PC-9 (cell line): ENCODE measurements at places on chromosomes 6 and 20. TPM values are rescaled to one million over a fixed set of nuclear protein-coding genes. Genes with fewer than 3 reads are reported as not detected.

Gene GABRR2
- total RNA-seq, result 0.52 TPM in 1 of 2 replicates, not detected in the other

Gene ADAM33
- total RNA-seq, result not detected in 2 replicates

Gene GRM1
- 0.26 TPM in 1 of 2 replicates, not detected in the other for total RNA-seq

Gene GRM4
- total RNA-seq, result not detected in 2 replicates

Gene ATXN1
- 35.6 and 42.7 TPM in 2 replicates for total RNA-seq

Gene MAPK14
- 60.4 and 70.7 TPM in 2 replicates for total RNA-seq

Gene IMPG1
- not detected in 2 replicates for total RNA-seq

Gene ZNF165
- total RNA-seq, result 10.5 and 12.6 TPM in 2 replicates

Gene FKBP5
- total RNA-seq, result 3.9 and 5.0 TPM in 2 replicates

Gene TCFL5
- total RNA-seq, result 29.3 and 35.4 TPM in 2 replicates

Gene HDGFL1
- total RNA-seq, result not detected in 2 replicates

Gene HTR1E
- not detected in 2 replicates for total RNA-seq

Gene SMLR1
- total RNA-seq, result not detected in 2 replicates

Gene DEFB124
- not detected in 2 replicates for total RNA-seq

Gene HLA-DRA
- not detected in 2 replicates for total RNA-seq

Gene MCCD1
- not detected in 2 replicates for total RNA-seq

Gene IL17A
- total RNA-seq, result not detected in 2 replicates

Gene CST4
- 0.78 TPM in 1 of 2 replicates, not detected in the other for total RNA-seq

Gene HLA-DRB1
- total RNA-seq, result 2.3 and 3.1 TPM in 2 replicates

Gene PARD6B
- total RNA-seq, result 52.2 and 80.3 TPM in 2 replicates

Gene KCNQ2
- total RNA-seq, result 0.30 TPM in 1 of 2 replicates, not detected in the other

Gene C6orf163
- 1.5 and 2.0 TPM in 2 replicates for total RNA-seq

Gene GHRH
- total RNA-seq, result not detected in 2 replicates

Gene EDN1
- 3.3 and 5.9 TPM in 2 replicates for total RNA-seq

Gene BPIFB1
- total RNA-seq, result not detected in 2 replicates

Gene GJA1
- 0.20 TPM in 1 of 2 replicates, not detected in the other for total RNA-seq

Gene TFAP2D
- total RNA-seq, result not detected in 2 replicates

Gene EDN3
- not detected in 2 replicates for total RNA-seq

Gene KCNK16
- not detected in 2 replicates for total RNA-seq

Gene ARMC12
- total RNA-seq, result 0.35 and 0.57 TPM in 2 replicates

Gene GLYATL3
- total RNA-seq, result not detected in 2 replicates

Gene FAXC
- total RNA-seq, result 3.3 and 4.2 TPM in 2 replicates

Gene TRIM31
- total RNA-seq, result not detected in 2 replicates

Gene THBS2
- total RNA-seq, result not detected in 2 replicates

Gene FBXO30
- 8.3 and 10.6 TPM in 2 replicates for total RNA-seq

Gene GLO1
- total RNA-seq, result 77.1 and 118 TPM in 2 replicates
